Neural crest cell (in vitro differentiated cells): ENCODE measurements at places on chromosomes 16 and 17.

GRCh38 chr17:77437017-77437416 lies 296.2 kb downstream of the SEC14L1 start:
- DNase-seq: no peak

- no peak for DNase-seq
Observed at GRCh38 chr16:10322723-10323527, 62.9 kb upstream of the ATF7IP2 start.

GRCh38 chr17:50856431-50856830 lies 9.7 kb downstream of the TOB1 start:
- DNase-seq: no peak

- DNase-seq: no peak
Observed at GRCh38 chr17:55314784-55315491, 50.2 kb downstream of the HLF start.

GRCh38 chr17:13114601-13115031 lies 96.8 kb upstream of the ELAC2 start:
- peak; percentile 59 for DNase-seq

DNA sequence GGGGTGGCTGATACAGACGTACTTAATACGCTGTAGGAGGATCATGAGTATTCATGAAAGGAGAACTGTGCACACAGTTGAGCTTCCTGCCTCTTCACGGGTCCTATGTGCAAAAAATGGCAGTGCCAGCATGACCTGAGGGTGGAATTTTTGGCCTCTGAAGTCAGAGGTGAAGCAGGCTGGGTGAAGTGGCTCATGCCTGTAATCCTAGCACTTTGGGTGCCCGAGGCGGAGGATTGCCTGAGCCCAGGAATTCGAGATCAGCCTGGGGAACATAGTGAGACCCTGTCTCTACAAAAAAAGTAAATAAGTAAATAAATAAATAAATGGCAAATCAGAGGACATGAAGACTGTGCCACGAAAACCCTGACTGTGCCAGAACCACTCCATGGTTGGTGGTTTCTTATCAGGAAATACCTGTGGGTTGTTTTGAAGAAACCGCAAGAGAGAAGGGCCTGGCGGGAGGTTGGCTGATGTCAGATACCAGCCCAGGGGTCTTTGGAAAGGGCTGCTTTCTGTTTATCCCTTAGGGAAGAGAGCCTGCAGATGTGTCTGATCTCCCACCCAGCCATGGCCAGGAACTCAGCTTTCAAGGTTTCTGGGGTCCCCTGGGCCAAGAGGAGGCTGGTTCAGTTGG lies 3.4 kb downstream of the ASPSCR1 start:
- DNase-seq: no peak

DNA sequence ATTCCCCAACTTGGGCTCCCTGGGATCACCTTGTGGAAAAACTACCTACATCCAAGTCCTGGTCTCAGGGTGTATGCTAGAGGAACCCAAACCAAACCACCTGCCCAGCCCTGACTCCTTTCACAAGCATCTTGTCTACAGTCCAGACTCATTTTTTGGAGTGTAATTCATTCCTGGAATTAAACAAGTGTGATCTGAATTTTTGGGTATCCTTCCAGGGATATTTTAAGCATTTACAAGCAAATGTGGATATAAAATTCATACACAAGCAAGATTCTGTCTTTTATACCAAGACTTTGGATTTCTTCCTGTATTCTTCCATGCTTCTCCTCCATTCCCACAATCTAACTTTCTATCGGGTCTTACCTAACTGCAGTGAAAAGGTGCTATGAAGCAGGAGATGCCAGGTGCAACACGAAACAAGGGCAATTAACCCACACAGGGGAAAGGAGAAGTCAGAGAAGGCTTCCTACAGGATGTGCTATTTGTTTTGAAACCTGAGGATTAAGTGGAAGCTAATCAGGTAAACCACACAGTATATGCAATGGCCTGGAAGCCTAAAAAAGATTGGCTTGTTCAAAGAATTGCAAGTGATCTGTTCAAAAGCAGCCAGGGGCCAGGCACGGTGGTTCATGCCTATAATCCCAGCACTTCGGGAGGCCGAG lies 417.2 kb upstream of the C16orf82 start:
- no peak for DNase-seq

DNA sequence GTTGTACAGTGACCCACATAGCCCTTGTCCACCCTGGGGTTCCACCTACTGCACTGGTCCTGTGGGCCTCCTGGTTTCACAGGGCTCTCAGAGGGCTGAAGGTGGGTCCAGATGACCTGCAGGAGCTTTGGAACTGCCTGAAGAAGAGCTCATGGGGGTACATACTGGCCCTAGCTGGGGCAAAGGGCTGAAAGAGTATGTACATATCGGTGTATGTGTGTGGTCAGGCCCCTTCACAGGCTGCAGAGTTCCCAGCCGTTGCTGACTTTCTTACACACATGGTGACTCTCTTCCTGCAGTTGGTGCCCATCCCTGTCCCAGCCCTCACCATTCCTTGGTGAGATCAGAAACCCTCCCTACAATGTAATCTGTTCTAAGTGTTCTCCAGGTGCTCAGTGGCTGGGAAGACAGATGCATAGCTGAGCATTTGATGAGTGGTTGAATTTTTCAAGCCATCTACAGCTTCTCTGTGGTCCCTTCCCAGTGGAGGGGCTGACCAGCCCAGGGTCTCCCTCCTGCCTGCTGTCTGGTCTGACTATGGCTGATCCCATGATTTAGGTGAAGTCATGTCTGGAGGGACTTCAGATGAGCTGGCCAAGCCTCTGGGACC lies 2.4 kb upstream of the NFATC3 start:
- DNase-seq: no peak

DNA sequence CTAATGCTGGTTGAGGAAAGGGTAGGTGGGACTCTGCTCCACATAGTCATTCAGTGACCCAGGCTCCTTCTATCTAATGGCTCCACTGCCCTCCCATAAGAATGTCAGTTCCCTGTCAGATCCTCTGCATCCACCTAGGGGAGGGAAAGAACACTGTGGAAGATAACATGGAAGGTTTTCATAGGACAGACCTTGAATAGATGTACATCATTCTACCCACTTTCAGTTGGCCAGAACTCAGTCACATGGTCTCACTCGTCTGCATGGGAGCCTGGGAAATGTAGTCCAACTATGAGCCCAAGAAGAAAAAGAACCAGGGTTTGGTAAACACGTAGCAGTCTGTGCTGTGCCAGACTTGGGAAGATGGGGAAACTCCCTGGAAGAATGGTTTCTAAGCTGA lies 27.1 kb upstream of the SCNN1B start:
- no peak for DNase-seq

DNA sequence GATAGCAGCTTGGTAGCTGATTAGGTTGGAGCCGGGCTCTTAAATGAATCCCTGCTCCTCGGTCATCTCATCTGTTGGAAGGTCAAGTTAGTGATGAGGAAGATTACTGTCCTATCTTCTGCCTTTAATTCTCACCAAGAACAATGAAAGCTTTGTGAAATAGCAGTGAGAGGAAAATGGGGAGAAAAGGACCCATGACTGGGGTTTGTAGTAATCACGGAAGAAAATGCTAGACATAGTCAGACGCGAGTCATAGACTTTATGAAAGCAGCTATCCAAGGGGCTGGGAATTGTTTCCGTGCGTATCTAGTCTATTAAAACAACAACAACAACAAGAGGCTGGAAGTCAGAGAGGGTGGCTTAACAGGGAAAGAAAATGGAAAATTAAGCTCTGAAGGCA lies 18.3 kb downstream of the PIK3R5 start:
- DNase-seq: no peak

GRCh38 chr16:46974352-46974751 lies 878 bp upstream of the DNAJA2 start:
- no peak for DNase-seq

DNA sequence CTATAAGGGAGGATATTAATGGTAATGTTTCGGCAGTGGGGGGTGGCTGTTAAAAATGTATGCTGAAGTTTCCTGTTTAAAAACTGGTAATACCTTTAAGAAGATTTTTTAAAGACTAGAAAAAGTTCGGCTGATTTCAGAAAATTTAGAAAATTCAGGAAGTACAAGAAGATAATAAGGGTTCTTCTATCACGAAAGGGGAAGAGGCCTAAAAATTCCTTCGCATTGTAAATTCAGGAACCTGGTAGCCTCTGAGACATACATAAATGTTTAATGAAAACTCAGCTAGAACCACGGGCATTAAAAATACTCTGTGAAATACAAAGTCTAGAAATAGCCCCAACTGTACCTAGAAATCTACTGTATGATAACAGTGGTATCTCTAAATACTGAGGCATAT lies 181.2 kb downstream of the PARN start:
- no peak for DNase-seq

DNA sequence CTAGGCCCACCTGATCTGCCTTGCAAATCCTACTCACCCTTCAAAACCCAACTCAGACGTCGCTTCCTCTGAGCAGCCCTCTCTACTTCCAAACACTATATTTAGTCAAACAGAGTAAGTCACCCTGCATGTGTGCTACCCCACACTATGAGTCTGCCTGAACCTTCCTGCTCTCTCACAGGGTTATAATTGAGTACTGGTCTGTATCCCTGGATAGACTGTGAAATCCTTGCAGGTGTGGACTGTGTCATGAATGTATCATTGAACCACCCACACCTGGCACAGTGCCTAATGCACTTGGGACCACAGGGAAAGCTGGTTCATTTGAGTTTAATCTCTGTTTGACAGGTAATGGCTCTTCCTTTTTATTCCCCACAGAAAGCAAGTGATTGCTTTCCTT lies 3.4 kb downstream of the FBXO39 start:
- DNase-seq: no peak

DNA sequence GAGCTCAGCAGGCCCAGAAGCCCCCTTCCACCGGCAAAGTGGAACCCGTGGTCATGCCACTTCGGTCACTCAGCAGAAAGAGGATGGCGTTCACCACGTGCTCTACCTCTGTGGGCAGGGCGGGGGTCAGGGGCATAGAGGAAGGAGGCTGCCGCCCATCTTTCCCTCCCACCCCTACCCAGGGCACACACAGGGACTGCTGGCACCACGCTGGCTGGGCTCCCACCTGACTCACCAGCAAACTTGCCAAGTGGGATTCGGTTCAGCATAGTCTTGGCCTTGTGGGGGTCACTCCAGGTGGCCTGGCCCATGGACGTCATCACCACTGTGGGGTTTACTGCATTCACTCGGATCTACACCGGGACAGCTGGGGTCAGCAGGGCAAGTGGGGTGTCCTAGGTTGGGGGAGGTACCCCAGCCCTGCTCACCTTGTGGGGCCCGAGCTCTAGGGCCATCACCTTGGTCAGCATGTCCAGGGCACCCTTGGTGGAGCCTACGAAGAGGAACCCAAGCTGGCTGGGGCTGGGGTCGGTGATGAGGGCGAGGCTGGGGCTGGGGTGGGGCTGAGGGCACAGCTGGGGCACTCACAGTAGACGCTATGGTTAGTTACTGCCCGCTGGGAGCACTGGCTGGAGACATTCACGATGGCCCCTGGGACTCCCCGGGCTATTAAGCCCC lies 1.4 kb downstream of the DCXR start:
- DNase-seq: no peak

- no peak for DNase-seq
Observed at GRCh38 chr17:55666806-55667205, 55.9 kb downstream of the TMEM100 start.

DNA sequence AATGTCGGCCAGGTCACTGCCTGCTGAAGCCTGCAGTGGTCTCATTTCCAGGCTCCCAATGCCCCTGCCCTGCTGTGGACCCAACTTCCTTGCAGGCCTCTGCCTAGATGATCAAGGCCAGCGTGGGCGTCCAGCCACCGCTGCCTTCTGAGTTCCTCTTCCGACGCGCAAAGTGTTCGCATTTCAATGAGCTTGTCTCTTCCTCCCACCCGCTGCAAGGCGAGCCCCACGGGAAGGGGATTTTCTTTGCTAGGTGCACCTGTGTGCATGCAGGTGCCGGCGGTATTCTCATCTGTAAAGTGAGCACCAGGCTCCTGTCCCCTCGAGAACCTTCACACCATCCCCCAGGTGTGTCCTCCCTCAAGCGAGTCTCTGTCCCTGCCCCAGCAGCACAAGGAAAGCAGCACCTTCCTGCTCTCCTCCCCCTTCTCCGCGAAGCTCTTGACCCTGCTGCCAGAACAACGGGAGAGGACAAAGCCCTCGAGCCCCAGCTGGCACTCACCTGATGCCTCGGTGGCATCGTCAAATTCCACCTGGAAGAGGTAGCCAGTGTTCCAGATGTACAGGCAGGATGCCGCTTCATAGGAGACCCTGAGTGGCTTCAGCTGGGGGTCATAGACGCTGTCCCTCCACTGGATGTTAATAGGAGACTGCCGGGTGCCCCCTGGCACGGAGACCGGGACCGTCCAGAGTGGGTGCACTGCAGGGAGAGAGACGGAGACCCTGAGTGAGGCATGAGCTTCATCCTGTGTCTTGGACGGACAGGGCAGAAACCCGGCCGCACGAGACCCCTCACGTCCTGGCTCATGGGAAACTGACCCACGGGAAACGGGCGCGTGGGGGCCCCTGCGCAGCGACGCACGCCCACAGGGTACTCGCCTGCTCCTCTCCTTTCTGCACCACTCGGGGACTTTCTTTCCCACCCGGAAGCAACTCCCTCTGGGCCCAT lies 9.8 kb downstream of the CA5A start:
- DNase-seq: no peak

- no peak for DNase-seq
Observed at GRCh38 chr16:72166954-72167561, 4.9 kb downstream of the PMFBP1 start.

DNA sequence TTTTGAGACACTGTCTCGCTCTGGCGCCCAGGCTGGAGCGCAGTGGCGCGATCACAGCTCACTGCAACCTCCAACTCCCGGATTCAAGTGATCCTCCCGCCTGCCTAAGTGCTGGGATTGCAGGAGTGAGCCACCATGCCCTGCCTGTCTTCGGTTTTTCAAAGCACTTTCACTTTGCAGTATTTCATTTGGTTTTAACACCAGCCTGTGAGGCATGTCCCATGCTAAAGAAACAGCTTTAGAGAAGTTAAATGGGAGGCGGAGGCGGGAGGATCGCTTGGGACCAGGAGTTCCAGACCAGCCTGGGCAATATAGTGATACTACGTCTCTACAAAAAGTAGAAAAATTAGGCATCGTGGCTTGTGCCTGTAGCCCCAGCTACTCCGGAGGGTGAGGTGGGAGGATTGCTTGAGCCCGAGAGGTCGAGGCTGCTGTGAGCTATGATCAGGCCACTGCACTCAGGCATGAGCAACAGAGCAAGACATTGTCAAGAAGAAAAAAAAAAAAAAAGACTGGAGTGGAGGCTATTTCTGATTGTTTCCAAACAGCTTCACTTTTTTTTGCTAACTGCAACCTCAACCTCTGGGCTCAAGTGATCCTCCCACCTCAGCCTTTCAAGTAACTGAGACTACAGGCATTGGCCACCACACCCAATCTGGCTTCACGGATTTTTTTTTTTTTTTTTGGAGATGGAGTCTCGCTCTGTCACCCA lies 1.3 kb downstream of the METTL23 start:
- no peak for DNase-seq
